ENCODE measurements at places on chromosomes 4 and X. TPM values are rescaled to one million over a fixed set of nuclear protein-coding genes. Genes with fewer than 3 reads are reported as not detected.

Gene AMER1
- 8.3 TPM for total RNA-seq

Gene LETM1
- 68.8 TPM for total RNA-seq

Gene YY2
- total RNA-seq, result 0.30 TPM

Gene PPP3CA
- total RNA-seq, result 31.4 TPM

Gene TSC22D3
- total RNA-seq, result 46.2 TPM

Gene PLK4
- total RNA-seq, result 24.1 TPM

Gene SHOX
- total RNA-seq, result not detected

Gene TSPAN6
- 103 TPM for total RNA-seq

Gene APOOL
- 5.6 TPM for total RNA-seq

Gene ARMCX2
- 114 TPM for total RNA-seq

Gene GLRA3
- 0.28 TPM for total RNA-seq

Gene SPINK2
- 4.5 TPM for total RNA-seq

Gene C4orf36
- total RNA-seq, result not detected

Gene STX18
- total RNA-seq, result 17.6 TPM

Gene ATP2B3
- total RNA-seq, result not detected

Gene FAM184B
- total RNA-seq, result not detected

Gene LANCL3
- total RNA-seq, result 0.38 TPM

Gene PFKFB1
- 0.07 TPM for total RNA-seq

Gene SULT1B1
- total RNA-seq, result not detected

Gene FRMD7
- not detected for total RNA-seq

Gene IQCM
- total RNA-seq, result 0.17 TPM

Gene ASB11
- total RNA-seq, result not detected

Gene RRH
- total RNA-seq, result not detected

Gene NEUROG2
- not detected for total RNA-seq

Gene PLS3
- total RNA-seq, result 285 TPM

Gene SCML2
- 13.5 TPM for total RNA-seq

Gene CTAG2
- total RNA-seq, result not detected

Gene PABPC1L2B
- 0.11 TPM for total RNA-seq

Gene SPACA5
- not detected for total RNA-seq

Gene TRIM61
- 0.14 TPM for total RNA-seq

Gene PABPC4L
- 3.7 TPM for total RNA-seq

Gene CT45A5
- total RNA-seq, result 0.18 TPM

Gene HCCS
- 16.8 TPM for total RNA-seq

Gene SLC2A9
- total RNA-seq, result not detected

Gene MTTP
- total RNA-seq, result 0.14 TPM

Gene NXF2
- not detected for total RNA-seq

Gene MAGEA11
- 0.18 TPM for total RNA-seq

Gene PORCN
- 23.8 TPM for total RNA-seq

Gene CRMP1
- 106 TPM for total RNA-seq

Gene RAB40AL
- not detected for total RNA-seq

Gene RIBC1
- total RNA-seq, result 0.69 TPM

Gene PRKG2
- 3.1 TPM for total RNA-seq

Gene DSPP
- not detected for total RNA-seq

Gene CXCL8
- total RNA-seq, result not detected

Gene TIGD4
- 1.8 TPM for total RNA-seq

Gene SUPT20HL1
- not detected for total RNA-seq

Gene TNIP3
- total RNA-seq, result not detected

Gene ACE2
- 0.45 TPM for total RNA-seq
